NCI-H1930 (cell line): ENCODE measurements at places on chromosomes 6 and 20.

DNA sequence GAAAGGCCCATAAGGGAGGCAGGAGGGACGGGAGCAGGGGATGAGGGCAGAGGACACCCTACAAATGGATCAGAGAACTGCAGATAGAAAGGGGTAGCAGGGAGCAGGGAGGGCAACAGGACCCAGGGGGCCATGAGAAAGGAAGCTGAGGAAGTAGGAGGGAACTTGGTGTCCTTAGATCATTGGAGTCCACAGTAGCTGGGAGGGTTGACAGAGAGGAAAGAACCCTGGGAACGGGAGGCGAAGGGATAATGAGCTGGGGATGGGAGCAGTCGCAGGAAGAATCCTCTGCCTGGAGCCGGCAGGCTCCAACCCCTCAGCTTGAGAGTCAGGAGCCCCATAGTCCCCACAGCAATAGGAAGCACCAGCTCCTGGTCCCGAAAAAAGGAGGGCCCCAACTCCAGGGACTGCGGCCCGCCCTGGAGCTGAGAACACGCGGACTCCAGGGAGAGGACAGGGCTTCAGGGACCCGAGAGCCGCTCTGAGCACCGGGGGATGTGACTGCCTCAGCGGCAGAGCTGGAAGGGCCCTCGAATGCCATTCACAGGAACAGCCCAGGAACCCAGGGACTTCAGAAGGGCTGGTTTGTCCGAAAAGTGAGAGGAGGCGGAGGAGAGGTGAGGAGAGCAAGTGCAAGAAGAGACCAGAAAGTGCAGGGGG, 32.7 kb downstream of the HLA-A start:
- DNase-seq = no peak

DNA sequence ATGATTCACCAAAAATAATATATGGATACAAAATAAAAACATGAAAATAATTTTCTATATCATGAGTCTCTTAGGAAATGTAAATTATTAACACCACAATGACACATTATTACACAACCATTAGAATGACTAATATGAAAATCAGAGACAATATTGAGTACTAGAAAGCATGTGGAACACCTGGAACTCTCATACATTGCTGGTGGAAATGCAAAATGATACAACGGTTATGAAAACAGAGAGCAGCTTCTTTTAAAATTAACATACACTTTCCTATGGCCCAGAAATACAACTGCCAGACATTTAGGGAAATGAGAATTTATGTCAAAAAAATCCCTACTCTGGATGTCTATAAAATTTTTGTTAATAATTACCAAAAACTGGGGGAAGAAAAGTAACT, 853.3 kb upstream of the MAN1A1 start:
- DNase-seq = no peak

- DNase-seq = no peak
These were observed 140.2 kb upstream of the CARMIL1 start for GRCh38 chr6:25138934-25139415.

DNA sequence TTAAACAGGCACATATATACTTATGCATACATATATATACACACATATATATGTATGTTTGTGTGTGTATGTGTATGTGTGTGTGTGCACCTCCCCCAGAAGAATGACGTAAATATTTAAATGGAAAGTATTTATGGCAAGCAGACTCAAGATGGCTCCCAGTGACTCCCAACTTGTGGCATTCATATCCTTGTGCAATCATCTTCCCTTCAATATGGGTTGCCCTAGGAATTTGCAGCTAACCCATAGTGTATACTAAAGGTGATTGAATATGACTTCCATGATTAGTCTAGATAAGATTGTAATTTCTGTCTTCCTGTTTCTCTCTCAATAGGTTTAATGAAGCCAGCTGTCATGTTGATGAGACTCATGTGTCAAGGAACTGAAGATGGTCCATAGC, 127.6 kb downstream of the TRDN start:
- no peak for DNase-seq

- no peak for DNase-seq
These were observed 666 bp downstream of the TPD52L1 start for GRCh38 chr6:125154118-125154760.

- DNase-seq = no peak
These were observed 106.8 kb upstream of the PDE10A start for GRCh38 chr6:165769884-165770283.

DNA sequence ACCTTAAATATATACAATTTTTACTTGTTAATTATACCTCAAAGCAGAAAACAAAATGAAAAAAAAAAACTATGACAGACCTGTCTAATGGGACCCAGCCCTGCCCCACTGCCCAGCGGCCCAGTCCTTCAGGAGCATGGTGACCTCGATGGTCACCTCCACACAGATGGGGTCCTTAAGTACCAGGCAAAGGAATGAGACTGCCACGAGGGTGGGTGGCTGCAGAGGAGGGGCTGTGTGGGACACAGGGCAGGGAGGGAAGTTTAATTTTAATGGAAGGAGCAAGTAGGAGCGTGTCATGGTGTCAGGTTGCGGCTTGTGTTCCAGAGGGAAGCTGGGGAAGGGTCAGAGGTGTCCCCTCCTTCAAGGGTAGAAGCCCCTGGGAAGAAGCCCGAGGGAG, 28.6 kb downstream of the GABRR2 start:
- DNase-seq = no peak

- no peak for DNase-seq
These were observed 1.7 kb downstream of the SPDEF start for GRCh38 chr6:34554291-34555006.

GRCh38 chr6:5967594-5967993, 39.1 kb downstream of the NRN1 start:
- DNase-seq = no peak

GRCh38 chr20:16397086-16397485, 176.2 kb downstream of the KIF16B start:
- DNase-seq = no peak

DNA sequence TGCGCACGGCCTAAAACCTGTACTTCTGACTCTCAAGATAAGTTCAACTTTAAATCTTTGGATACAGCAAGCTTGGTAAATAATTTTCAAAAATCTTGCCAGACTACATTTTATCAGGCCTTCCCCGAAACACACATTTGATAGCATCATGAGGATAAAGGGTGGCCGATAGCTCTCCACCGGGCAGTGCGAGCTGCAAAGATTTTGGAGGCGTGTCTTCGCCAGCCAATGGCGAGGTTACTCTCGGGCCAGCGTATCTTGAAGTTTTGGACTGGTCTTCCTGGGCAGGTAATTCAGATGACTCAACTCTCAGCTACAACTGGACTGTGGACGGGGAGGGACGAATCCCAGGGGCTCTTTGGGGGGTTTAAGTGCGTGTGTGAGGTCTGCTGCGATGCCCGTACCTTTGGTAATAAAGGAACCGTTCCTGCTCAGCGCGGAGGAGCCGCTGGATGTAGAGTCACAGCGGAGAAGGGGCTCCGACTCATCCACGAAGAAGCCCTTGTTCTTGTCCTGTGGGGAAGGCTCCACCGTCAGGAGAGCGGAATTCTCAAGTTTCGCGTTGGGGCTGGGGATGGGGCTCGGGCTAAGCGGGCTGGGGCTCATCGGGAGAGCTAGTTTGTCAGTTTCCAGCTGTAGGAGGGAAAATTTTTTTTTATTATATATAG, 75.3 kb downstream of the TNFRSF21 start:
- DNase-seq = no peak

- no peak for DNase-seq
These were observed 106.0 kb upstream of the TNFAIP3 start for GRCh38 chr6:137761072-137761471.

DNA sequence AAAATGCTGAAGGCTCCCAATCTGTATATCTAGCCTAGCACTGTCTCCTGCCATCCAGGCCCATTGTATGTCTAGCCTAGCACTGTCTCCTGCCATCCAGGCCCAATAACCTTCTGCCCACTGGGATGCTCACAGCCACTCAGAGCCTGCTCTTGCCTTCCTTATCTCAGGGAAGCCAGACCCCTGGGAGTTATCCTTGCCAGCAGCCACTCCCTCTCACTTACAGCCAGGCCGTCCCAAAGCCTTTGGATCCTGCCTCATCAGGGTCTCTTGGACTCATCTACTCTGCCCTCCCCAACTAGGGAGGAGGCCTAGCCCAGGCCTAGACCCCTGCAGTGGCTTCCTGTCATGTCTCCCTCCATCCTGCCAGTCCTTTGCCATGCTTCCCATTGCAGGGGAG, 37.3 kb downstream of the KIF3B start:
- no peak for DNase-seq

DNA sequence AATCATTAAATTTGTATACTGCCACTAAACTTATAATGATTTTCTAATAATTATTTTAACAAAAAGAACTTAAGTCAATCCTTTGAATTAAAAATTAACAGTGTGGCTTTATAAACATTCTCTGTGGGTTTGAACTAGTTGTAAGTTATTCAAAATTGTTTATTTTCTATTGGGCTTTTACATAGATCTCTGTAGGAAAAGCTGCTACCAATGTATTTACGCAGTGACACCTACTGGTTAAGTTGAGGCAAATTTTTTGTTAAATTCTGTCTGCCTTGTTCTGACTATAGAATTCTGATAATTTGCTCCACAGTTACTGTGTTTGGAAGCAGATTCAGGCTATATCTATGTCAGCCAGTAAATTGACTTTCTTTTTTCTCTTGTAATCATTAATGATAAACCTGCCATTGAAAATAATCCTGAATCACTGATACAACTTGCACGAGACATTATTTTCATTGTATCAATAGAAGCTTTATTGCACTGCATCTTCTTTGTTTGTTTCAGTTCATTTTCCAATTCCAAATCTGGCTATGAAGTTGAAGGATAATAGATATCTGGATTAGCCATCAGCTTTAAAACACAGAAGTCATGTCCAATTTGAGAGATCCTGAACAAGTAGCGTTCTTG, 66.0 kb upstream of the UTRN start:
- DNase-seq = no peak

GRCh38 chr6:95519228-95520037, 57.9 kb upstream of the MANEA start:
- DNase-seq = no peak

DNA sequence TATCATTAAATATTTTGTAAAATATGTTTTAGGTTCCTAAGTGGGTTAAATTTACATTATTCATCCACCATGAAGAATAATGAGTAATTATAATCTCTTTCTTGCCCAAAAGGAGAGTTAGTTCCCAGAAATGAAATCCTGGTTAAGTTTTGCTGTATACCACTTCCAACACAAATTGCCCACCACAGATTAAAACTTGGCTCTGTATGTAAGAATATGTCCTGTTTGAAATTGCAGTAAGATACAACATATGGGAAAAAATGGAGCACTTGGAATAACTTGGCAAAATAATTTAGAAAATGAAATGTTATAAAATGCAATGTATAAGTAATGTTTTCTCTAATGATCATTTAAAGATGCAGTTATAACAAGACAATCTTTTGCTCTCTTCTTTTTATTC, 64.3 kb upstream of the GJE1 start:
- DNase-seq = no peak

- no peak for DNase-seq
These were observed 6.5 kb downstream of the CD24 start for GRCh38 chr6:106967936-106968555.

DNA sequence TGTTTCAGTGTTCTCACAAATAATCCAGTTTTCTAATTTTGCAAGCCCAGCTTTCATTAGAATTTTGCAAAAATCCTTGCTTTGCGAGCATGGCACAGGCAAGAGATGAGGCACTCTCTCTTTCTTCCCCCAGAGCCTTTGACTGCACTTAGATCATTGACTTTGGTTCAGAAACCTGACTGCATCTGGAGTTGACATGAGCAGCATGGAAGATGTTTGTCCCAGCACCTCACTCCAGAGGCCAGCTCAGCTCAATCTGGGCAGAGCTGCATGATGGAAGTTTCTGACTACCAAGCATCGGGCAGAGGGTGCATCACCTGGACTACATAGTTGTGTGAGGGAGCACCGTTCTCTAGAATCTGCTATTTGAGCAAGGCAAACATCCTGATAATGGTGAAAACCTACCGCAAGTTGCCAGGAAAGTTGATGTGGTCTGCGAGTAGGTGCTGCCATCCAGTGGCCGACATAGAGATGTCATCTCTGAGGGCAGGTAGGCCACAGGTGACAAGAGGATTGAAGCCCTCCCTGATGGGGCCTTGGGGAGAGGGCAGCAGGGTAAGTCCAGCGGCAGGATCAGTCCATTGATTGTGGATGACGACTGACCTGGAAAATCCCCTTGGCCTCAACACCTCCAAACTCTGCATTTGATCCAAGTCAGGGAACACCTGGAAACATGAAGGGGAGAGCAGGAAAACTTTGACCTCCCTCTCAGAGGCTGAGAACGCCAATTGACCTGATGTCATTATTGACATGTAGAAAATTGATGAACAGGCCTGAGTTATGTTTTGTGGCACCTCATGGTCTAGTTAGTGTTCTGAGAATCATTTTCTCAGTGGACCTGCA, 3.8 kb upstream of the LPA start:
- no peak for DNase-seq

DNA sequence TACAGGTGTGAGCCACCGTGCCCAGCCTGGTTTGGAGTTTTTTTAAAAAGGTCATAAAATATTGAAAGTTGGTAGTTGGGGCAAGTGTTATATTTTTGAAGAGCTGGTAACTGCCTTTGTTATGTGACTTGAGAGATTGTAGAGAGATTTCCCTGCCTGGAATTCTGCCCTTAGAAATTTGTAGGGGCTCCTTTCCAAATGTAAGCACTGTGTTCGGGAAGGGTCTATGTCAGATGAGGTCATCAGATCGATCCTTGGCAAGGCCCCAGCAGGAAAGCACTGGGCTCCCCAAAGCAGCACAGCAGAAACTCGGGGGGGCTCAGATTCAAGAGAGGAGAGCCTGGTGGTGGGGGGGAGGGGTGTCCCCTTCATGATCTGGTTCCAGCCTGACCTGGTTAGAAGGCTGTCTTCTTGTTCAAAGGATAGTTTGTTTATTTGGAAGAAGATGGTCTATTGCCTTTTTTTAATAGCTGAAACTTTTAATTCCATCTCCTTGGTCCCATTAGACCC, 220.2 kb downstream of the UST start:
- DNase-seq = no peak

DNA sequence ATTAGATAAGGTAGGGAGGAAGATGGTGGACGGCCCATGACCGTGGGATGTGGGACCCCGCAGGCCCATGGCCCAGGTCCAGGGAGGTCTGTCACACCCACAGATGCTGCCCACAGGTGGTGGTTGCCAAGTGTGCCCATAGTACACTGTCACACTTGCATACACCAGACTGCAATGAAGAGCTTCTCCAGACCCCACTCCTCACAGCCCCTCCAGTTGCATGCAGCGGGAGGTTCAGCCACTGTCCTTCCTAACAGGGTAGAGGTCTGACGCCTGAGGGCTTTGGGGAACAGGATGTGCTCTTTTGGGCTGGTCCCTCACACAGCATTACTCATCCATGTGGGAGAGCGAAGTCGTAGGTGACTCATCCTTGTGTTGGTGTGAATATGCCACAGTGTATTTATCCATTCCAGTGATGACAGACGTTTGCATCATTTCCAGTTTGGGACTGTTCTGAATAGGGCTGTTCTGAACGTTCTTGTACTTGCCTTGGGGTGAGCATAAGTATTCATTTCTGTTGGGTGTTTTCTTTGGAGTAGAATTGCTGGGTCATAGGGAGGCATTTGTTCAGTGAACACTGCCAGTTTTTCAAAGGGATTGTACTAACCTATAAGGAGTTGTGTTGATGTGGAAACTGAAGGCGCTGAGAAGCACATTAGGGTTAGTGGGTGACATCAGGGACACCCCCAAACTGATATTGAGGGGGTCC, 10.1 kb upstream of the PYGB start:
- peak; percentile 44 for DNase-seq

- DNase-seq = no peak
These were observed 15.2 kb upstream of the ATXN1 start for GRCh38 chr6:16776394-16777017.

- DNase-seq = no peak
These were observed 21.2 kb downstream of the NEDD9 start for GRCh38 chr6:11211254-11211653.

- DNase-seq = no peak
These were observed at the start of gene PLN for GRCh38 chr6:118548136-118548535. TSS of gene PLN (plus strand) at chr6:118548296. CDS start at chr6:118558922, 10,626 bp downstream.
